Activated T-cell treated with anti-CD3 and anti-CD28 coated beads, Interleukin-2, amount 50 U/mL, for 48 hours (primary cell): ENCODE measurements at places on chromosomes 6 and 20.
A peak's percentile ranks its signal among the peaks of the same experiment; 100 is the strongest.

DNA sequence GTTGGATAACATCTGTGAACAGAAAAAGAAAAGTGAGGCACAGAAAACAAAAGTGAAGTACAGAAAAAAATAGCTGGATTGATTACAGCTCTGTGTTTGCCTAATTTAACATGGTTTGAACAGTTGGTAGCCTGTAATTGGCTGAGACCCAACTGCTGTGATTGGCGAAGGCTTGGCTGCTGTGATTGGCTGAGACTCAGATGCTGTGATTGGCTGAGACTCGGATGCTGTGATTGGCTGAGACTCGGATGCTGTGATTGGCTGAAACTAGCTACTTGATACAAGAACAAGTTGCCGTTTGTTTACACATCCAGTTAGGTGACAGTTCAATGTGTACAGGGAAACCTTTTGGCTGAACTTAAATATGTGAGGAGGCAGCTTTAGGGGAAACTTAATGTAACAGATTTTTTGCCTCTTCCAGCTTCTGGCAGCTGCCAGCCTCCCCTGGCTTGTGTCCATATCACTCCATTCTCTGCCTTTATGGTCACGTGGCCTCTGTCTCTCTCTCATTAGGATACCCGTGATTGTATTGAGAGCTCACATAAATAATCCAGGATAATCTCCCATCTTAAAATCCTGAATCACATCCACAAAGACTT lies 223.4 kb upstream of the FOXA2 start:
- no peak for DNase-seq

DNA sequence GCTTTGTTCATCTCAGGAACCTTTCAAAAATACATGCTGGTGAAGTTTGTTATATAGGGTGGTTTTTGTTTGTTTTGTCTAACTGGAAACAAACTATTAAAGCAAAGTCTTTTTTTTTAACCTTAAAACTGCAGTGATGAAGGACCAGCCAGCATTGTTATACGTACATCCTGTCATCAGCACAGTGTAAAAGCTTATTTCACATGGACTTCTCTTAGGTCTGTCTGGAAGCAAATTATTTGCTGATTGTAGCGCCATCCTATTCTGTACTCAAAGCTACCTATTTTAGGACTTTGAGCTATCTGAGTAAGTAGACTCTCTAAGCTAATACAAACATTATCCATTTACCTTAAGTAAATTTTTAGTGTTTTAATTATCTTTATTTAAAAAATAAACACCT lies 61.7 kb downstream of the SNX9 start:
- DNase-seq: no peak

DNA sequence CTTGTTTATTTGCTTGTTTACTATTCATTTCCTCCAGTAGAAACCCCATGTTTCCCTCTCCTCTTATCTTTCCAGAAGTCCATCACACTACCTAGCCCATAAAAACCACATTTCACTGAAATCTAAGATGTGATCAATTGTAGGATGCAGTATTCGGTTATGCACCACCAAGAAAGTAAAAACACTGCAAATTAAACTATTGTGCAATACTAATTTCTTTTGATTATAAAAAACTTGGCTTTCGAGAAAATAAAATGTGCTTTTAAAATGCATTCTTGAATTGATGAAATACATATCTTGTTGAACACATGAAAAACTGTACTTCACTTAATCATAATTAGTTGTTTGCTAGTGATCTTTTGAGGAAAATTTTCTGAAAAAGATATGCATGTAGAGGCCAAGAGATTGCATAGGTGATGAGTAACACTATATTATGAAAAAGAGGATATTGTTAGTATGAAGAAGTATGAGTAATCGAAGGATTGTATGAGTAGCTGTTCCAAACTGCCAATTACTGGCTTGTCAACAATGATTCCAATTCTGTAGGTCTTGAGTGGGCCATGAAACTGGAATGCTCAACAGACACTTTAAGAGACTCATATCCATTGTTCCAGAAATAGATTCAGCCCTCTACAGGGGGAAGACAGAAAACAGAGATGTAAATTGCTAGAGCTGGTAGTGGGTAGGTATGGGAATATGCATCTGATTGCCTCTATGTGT lies 79.7 kb downstream of the RNF217 start:
- DNase-seq: no peak

DNA sequence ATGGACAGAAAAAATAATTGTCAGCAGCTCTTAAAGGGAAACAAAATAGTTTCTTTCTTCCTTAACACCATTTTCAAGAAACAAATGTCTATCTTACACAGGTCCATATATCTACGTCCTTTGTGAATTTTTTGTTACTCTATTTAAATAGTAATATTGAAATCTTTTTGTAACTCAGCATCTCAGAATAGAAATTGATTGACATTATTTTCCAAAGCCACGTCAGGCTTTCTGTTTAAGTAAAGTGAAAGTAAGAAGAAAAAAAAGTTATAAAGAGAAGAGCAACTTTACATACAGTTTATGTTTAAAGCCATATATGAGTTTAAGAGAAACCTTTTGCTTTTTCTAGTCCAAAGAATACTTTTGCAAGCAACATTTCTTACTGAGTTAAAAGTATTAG lies 402.9 kb upstream of the SOX4 start:
- no peak for DNase-seq

DNA sequence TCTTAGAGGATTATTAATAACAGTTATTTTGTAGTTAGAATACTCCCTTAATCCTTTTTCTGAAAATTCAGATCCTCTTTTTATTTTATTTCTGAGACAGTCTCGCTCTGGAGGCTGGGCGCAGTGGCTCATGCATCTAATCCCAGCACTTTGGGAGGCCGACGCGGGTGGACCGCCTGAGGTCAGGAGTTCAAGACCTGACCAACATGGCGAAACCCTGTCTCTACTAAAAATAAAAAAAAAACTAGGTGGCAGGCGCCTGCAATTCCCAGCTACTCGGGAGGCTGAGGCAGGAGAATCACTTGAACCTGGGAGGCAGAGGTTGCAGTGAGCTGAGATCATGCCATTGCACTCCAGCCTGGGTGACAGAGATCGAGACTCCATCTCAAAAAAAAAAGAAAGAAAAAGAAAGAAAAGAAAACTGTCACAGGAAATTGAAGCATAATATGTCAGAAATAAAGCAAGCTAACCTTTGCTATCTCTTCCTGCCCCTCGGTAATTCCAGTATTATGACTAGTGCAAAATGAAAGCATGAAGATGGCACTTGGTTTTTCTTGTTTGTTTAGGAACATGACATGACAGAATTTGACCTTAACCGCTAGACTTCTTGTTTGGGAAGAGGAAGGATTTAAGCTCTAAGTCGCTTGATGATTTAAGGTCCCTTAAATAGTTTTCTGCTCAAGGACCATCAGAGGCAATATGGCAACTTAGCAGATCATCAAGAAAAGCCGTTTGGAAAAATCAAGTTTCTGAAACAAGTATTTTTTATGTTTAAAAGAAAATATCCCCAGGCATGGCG lies 1.8 kb upstream of the RBM39 start:
- peak; percentile 46 for DNase-seq

- DNase-seq: peak; percentile 12
These were observed 18.6 kb downstream of the DYNLT1 start for GRCh38 chr6:158625881-158626305.

GRCh38 chr6:57324538-57324937 lies 7.1 kb downstream of the PRIM2 start:
- DNase-seq: no peak

- DNase-seq: no peak
These were observed 12.5 kb downstream of the WDR27 start for GRCh38 chr6:169689287-169689686.

DNA sequence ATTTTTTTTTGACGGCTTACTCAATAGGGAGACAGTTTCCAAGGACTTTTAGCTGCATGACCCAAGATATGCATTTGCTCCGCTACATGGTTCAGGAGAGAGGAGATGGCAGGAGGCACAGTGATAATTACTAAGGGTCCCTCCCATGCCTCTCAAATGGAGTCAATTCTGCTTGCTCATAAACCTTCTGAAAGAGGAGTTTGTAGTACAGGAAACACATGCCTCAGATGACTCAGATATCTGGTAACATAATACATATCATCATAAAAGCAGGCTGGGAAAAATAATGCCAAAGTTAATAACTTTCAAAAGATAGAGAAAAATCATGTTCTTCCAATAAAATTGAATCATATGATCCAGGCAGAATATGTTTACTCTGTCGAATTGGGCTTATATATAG lies 97.6 kb upstream of the DEFB112 start:
- DNase-seq: no peak

DNA sequence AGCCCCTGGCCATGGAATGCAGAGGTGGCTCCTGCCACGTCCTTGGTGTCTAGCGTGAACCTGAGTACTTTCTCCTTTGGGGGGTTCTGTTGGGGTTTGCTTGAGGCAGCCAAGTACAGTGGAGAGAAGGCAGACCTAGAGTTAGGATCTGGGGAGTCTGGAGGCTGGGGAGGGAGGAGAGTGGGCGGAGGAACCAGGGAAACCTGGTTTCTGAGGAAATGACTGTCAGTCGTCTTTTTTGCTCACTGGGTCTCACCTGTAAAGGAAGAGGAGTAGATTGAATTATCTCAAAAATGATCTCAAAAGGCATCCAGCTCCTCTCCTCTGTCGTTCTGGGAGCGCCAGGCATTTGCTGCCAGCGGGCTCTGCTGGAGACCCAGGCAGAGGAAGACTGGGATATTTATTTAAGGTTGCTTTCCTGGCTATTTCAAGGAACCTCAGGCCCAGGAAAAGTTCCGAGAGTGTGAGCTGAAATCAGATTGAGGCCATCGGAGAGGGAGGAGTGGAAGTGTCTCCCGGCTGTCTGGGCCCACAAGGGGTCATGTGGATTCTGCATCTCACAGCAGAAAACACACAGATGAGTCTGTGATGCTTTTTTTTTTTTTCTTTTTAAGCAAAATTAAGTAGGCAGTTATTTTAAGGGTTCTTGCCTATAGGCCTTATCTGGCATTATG lies 16.1 kb downstream of the EPB41L1 start:
- no peak for DNase-seq

DNA sequence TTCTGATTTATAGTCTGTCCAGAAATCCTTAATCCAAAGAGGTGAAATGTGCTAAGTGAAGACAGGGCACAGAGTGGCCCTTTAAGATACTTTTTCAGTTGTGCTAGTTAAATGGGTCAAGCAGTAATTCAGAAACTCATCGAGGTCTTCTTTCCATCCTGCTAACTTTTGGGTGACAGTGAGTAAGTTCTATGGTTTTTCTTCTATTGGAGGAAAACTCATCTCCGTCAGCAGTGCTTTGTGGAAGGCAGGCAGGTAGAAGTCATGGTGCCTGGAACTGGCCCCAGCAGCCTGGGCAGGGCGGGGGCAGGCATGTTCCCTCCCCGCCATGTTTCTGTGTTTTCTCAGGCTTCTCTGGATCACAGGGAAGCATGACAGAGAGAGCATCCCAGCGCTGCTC lies 66.5 kb upstream of the SCP2D1 start:
- no peak for DNase-seq

DNA sequence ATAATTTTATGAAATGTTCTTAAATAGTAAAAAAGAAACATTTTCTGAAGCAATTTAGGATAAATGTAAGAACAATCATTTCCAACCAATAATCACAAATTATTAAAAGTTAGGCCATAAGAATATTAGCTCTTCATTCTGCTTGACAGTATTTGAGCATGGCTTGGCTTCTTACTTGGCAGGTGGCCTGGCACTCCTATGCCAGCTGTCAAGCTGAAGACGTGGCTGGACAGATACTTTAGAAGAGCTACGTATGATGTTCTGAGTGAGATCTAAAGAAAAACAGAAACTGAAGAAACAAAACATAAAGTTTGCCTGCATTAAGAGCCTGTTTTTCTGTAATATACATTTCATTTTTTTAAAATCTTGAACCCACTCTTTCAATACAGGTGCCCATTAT lies 438.9 kb downstream of the GRIK2 start:
- no peak for DNase-seq

- DNase-seq: peak; percentile 69
These were observed 654 bp downstream of the FAM8A1 start for GRCh38 chr6:17600527-17601385.

GRCh38 chr6:40387127-40387870 lies 199.9 kb downstream of the LRFN2 start:
- peak; percentile 4 for DNase-seq

GRCh38 chr6:148857798-148858390 lies 111.1 kb downstream of the UST start:
- DNase-seq: no peak

DNA sequence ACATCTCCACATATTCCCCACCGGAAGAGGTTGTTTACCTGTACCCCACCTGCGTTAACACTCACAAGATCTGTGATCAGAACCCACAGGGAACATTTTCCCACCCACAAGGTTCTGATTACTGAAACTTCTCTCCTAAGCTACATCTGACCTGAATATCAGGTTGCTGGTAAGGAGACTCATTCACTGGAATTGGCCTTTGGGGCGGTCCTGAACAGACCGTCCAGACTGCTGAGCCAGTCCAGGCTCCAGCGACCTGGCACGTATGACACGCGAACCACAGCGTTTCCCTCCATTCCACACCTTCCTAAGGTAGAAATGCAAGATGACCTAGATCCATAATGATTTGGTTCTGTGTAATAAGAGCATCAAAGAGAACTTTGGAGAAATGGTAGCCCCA lies 9.8 kb downstream of the VGLL2 start:
- no peak for DNase-seq

- no peak for DNase-seq
These were observed 28.7 kb upstream of the MAS1 start for GRCh38 chr6:159862103-159862502.

DNA sequence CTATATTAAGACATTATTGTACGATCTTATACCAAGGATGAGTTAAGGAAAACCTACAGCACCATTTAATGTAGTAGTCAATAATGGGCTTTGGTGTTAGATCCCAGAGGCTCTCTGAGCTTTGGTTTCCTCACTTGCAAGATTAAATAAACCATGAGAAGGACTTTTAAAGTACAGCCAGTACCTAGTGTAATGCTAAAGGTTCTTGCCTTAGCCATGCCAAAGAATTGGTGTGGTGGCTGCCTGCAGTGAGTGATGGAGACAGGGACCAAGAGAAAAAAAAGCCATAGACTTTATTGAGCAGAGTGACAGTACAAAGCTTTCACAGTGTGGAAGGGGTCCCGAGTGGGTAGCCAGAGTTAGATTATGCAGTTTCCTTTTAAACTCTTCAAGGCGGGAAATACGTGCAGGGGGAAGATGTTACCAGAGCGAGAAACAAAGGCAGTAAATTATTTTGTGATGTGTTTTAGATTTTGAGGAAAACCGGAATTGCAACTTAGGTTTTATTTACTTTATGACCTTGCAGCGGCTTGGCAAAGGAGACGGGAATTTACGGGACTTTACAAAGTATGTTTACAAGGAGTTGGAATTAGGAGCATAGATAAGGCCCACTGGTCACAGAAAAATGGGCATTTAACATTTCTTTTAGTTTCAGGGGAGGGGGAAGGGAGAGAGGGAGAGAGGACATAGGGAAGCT lies 100.4 kb downstream of the MYO6 start:
- DNase-seq: no peak

GRCh38 chr6:132567566-132567965 lies 2.6 kb upstream of the TAAR6 start:
- no peak for DNase-seq

GRCh38 chr6:165236326-165236725 lies 73.1 kb downstream of the C6orf118 start:
- no peak for DNase-seq

GRCh38 chr20:17468073-17468840 lies 62.9 kb downstream of the BFSP1 start:
- no peak for DNase-seq

GRCh38 chr6:129764761-129765407 lies 54.9 kb upstream of the ARHGAP18 start:
- DNase-seq: no peak
